ENCODE measurements at places on chromosomes 11 and 22. TPM values are rescaled to one million over a fixed set of nuclear protein-coding genes. Genes with fewer than 3 reads are reported as not detected.

Gene SCGB1C1
- total RNA-seq = not detected

DNA sequence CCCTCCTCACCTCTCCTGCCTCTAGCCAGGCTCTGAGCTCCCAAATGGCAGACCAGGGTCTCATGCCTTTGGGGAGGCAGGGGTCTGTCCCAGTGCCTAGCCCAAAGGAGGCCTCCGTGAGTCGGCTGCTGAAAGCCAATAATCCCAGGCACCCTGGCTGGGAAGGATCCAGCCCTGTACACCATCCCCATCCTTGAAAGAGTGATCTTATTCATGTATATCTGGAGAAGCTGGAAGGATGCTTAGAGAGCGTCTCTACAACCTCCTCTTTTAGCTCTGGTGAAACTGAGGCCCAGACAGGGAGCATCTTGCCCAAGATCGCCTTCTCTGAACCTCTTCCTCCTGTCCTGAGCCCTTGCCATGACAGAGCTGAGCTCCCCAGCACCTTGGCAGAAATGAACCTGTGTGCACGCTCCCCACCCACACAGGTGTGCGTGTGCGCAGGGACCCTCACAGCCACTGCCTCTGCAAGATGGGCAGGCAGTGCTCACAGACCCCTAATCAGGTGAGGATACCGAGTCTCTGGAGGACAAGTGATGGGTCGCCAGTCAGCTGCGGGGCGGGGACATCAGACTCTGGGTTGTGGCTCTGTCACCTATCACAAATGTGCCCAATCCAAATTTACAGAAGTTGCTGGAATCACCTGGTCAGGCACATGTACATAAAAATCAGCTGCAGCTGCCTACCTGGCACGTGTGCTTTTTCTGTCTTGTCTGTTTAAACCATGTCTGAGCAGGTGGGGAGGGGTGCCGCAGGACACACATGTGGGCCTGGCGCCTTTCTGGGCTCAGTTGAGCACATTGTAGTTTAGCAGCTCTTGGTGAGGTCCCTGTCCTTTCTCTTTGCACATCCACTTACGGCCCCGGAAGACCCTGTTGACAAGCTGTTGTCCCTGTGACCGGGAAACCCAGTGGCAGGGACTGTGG, 49.3 kb upstream of the WNT7B start:
- no peak for DNase-seq

Gene C11orf86
- not detected for total RNA-seq

Gene KDM4D
- total RNA-seq = 1.3 TPM

DNA sequence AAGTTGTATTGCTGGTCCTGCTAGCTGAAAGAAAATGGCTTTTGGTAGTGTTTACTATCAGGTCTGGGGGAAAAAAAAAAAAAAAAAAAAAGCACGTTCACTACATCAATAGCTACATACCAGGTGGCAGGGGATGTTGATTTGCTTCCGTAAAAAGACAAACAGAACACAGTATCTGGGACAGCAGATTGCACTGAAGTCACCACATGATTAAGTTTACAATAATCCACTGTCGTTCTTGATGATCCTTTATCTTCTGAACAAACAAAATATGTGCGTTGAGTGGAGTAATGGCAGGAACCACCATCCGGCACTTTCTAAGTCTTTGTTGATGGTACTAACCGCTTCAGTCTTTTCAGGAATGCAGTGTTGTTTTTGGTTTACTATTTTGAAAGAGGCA, 48.7 kb downstream of the DDX6 start:
- DNase-seq = no peak

DNA sequence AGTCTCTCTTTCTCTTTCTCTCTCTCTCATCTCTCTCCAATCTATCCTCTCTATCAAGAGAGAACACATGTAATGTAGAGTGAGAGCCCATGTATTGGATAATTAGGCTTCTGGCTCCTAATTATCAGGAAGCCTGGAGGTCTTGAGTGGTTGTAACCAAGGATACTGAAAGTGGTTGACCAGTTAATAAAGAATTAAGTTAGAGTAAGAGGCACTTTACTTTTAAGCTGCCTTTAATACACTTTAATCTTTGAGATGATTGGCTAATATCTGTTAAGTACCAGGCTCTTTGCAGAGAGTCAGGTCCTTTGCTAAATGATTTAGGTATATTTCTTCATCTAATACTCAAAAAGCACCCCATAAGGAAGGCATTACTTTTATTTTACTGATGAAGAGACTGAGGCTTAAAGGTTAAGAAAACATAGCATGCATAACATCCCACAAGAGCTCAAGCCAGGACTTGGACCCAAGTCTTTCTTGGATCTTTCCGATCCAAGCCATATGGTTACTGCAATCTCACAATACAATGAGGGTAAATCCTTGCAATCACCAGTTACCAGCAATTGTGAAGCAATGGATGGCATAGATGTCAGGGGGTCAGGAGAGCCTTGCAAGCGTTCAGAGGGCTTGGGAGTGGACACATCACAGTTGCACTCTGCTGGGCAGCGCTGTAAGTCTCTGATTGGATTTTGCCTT, 22.1 kb downstream of the CD44 start:
- no peak for DNase-seq

DNA sequence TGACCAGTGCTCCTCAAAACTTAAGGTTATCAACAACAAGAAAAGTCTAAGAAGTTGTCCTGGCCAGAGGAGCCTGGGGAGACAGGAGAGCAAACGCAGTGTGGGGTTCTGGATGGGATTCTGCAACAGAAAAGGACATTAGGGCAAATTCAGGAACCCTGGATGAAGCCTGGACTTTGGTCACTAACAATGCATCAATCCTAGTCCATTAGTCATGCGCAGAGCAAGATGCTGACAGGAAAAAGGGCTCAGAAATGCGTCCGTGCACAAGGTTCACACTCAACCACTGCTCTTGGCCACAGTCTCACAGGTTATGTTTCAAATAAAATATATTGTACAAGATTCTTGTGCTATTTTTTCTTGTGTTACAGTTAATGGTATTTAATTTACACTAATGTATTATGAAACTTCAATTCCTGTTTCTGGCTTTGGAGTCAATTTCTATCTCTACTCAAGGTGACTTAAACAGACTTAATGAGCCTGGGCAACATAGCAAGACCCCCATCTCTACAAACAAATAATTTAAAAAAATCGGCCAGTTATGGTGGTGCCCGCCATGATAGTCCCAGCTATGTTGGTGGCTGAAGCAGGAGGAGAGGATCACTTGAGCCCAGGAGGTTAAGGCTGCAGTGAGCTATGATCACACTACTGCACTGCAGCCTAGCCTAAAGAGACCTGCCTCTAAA, 13.6 kb downstream of the GNB1L start:
- no peak for DNase-seq
